ENCODE measurements at places on chromosomes 6 and 20. TPM values are rescaled to one million over a fixed set of nuclear protein-coding genes. Genes with fewer than 3 reads are reported as not detected.

DNA sequence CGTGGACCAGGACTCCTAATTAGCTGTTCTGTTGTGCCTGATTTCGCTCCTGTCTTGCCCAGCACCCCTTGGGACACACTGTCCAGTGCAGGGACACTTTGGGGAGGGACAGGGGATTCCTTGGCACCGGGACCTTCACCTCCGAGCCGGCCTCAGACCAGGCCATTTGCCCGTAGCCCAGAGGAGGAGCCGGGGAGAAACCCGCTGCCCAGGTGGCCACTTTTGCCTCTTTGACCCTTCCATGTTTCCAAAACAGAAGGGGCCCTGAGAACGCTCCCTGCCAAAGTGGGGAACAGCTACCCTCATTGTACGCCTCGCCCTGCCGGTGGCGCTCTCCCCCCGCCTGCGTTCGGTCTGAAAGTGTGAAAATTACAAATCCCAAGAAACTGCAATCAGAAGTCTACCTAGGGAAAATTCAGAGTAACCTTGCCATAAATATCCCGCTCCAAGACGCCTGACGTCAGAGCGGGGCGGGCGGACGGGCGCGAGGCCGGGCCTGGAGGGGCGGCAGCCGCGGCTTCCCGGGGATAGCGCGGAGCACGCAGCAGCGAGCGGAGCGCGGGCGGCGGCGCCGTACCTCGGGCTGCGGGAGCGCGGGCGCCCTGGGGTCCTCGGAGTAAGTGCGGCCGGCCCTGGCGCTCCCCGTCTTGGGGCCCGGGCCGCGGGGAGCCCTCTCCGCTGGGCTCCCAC lies at the start of gene DAAM2:
Gene DAAM2, plus strand, starts transcription at position 527 of the 690 bp plus-strand sequence. CDS start 63,927 bp downstream, outside the sequence.
- peaks cover 25% of the 10 kb centered on the region for H3K27me3 ChIP-seq
- peak; percentile 70 for DNase-seq

- no peaks in the 10 kb centered on the region for H3K27me3 ChIP-seq
- no peak for DNase-seq
- H3K4me1 ChIP-seq: no peaks in the 10 kb centered on the region
- no peak overlapping the region for H3K27ac ChIP-seq
- no peaks in the 10 kb centered on the region for H3K36me3 ChIP-seq
Measured at GRCh38 chr20:62337558-62338293, 29.4 kb downstream of the LAMA5 start.

- no peaks in the 10 kb centered on the region for H3K27me3 ChIP-seq
- peaks cover 8% of the 10 kb centered on the region for H3K4me1 ChIP-seq
- H3K27ac ChIP-seq: no peak overlapping the region
- no peak overlapping the region for H3K4me3 ChIP-seq
- no peak for DNase-seq
Measured at GRCh38 chr6:144326393-144326792, 41.3 kb downstream of the UTRN start.

Gene ZC2HC1B
- not detected for total RNA-seq

DNA sequence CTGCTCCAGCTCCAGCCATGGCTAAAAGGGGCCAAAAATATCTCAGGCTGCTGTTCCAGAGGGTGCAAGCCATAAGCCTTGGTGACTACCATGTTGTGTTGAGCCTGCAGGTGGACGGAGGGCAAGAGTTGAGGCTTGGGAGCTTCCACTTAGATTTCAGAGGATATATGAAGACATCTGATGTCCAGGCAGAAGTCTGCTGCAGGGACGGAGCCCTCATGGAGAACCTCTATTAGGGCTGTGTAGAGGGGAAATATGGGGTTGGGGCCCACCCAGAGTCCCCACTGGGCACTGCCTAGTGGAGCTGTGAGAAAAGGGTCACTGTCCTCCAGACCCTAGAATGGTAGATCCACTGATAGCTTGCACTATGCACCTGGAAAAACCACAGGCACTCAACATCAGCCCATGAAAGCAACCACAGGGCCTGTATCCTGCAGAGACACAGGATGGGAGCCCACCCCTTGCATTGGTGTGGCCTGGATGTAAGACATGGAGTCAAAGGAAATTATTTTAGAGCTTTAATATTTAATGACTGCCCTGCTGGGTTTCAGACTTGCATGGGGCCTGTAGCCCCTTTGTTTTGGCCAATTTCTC lies 70.5 kb downstream of the NINL start:
- H3K27ac ChIP-seq: no peak overlapping the region
- no peaks in the 10 kb centered on the region for H3K4me1 ChIP-seq
- H3K36me3 ChIP-seq: peaks cover 3% of the 10 kb centered on the region
- H3K27me3 ChIP-seq: no peaks in the 10 kb centered on the region
- H3K4me3 ChIP-seq: no peak overlapping the region
- no peak for DNase-seq

DNA sequence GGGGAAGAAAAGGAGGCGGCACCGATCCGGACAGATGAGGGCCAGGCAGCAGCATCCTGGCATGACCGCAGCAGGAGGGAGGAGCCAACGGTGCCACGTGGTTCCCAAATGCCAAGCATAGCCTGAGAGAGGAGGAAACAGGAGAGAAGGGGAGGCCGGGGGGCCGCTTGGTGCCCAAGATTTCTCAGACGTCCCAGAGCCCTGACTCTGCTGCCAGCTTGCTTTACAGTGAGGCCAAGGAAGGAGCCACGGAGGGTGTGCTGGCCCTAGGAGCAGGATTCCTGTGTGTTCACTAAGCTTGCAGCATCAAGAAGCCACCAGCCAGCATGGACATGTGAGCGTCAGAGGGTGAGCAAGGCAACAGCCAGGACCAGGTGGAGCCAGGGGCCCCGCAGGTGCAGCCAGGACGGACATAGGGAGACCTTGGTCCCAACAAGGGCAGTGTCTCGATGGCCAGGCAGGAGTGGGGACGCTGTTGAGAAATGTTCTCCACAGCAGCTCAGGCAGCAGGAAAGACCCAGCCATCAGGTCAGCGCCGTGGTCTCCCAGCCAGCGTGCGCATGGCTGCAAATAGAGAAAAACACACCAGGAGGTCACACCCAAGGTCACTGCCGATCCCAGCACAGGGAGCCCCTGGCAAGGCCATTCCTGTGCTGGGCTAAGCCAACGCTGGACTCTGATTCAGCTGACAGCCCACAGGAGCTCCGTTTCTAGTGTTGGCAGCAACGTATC lies 143.7 kb downstream of the DLL1 start:
- H3K27me3 ChIP-seq: no peaks in the 10 kb centered on the region
- no peak overlapping the region for H3K4me3 ChIP-seq
- H3K4me1 ChIP-seq: peaks cover 24% of the 10 kb centered on the region
- DNase-seq: no peak
- no peak overlapping the region for H3K27ac ChIP-seq

Gene TPD52L1
- total RNA-seq: 2.7 TPM

DNA sequence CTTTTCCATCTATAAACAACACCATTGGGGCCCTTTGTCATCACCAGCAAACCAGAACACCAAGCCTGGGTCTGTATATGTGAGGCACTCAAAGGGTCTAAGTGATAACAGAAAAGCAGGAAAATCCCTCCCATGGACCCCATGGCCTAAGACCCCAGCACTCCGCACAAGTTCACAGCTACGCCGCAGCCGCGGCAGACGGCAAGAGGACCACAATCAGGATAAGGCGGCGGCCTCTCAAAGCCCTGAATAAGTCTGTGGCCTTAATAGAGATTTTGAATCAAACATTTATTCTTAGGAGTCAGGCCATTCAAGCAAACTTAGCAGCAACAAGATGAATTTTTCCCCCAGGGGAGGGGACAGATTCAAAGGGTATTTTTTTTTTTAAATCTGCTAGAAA lies 2.9 kb downstream of the ZBTB46 start:
- no peak overlapping the region for H3K4me3 ChIP-seq
- no peak for DNase-seq
- no peaks in the 10 kb centered on the region for H3K36me3 ChIP-seq
- H3K27ac ChIP-seq: no peak overlapping the region

DNA sequence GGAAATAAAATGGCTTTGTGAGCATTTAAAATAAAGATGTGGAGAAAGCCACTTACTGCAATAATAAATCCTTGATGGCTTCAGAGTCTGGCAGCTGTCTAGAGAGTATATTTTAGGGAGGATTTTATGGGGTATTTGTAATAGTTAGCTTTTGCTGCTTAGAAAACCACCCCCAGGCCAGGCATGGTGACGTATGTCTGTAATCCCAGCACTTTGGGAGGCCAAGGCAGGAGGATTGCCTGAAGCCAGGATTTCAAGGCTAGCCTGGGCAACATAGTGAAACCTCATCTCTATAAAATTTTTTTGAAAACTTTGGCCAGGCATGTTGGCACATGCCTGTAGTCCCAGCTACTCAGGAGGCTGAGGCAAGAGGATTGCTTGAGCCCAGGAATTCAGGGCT lies 63.8 kb downstream of the ISM1 start:
- H3K4me3 ChIP-seq: no peak overlapping the region
- H3K4me1 ChIP-seq: no peaks in the 10 kb centered on the region
- DNase-seq: no peak
- no peaks in the 10 kb centered on the region for H3K36me3 ChIP-seq

Gene MYB
- total RNA-seq: 3.3 TPM

GRCh38 chr6:156423829-156424228 lies 353.3 kb upstream of the ARID1B start:
- DNase-seq: no peak
- H3K4me3 ChIP-seq: no peak overlapping the region
- H3K27me3 ChIP-seq: no peaks in the 10 kb centered on the region
- no peak overlapping the region for H3K27ac ChIP-seq
- no peaks in the 10 kb centered on the region for H3K4me1 ChIP-seq

Gene ZNF217
- 84.4 TPM for total RNA-seq

Gene CTSZ
- total RNA-seq: 52.5 TPM

GRCh38 chr20:57361517-57361916 lies 10.5 kb downstream of the RAE1 start:
- H3K27ac ChIP-seq: no peak overlapping the region
- no peaks in the 10 kb centered on the region for H3K4me1 ChIP-seq
- DNase-seq: no peak

- no peaks in the 10 kb centered on the region for H3K27me3 ChIP-seq
- H3K4me1 ChIP-seq: no peaks in the 10 kb centered on the region
- DNase-seq: no peak
- H3K27ac ChIP-seq: no peak overlapping the region
- no peaks in the 10 kb centered on the region for H3K36me3 ChIP-seq
Measured at GRCh38 chr6:6332811-6333244, 12.4 kb upstream of the F13A1 start.

DNA sequence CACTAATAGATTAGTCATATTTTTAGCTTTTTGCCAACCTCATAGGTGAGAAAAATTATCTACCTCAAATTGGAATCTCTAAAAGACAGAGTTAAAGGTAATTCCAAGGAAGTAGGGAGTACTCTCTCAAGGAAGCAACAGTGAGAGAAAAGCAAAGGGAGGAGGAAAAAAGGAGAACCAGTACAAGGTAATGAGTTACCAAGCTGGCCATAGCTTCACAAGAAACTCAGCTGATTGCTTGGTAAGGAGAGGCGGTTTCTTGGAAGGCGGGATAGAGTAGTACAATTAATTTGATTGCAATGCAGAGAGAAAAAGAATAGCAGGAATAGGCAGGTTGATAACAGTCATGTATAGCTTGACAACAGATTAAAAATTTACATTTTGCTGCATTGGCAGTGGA lies 137.6 kb downstream of the PHF3 start:
- H3K4me3 ChIP-seq: no peak overlapping the region
- no peaks in the 10 kb centered on the region for H3K4me1 ChIP-seq
- no peak for DNase-seq
- H3K27me3 ChIP-seq: no peaks in the 10 kb centered on the region

Gene OR12D3
- total RNA-seq: not detected

Gene NKX2-2
- total RNA-seq: not detected

DNA sequence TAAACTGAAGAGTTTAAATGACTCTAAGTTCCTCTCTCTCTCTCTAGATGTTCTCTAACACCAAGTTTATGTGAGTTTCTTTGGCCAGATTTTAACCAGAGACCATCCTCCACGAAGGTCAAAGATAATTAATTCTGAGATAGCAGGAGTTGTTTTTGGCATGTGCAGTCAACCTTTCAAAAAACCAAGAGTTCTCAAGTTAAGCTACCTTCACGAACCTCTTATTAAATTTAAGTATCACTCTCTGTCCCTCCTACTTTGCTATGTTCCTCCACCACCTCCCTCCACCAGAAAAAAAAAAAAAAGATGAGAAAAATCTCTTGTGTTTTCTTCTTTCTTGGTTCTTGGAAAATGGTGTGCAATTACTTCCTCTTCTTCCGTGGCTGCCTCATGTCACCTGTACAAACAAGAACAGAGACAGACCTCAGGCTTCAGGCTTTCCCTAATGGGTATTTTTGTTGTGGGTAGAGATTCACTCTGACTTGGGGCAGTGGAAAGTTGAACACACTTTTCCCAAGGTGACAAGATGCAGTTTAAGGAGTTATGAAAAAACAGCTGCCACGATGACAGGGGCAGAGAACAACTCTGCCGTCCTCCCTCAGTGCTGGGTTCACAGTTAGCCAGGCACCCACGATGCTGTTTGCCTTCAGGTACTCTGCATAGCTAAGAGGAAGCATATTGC lies 64.3 kb downstream of the ADTRP start:
- H3K27me3 ChIP-seq: no peaks in the 10 kb centered on the region
- peaks cover 12% of the 10 kb centered on the region for H3K4me1 ChIP-seq
- DNase-seq: no peak

- no peak overlapping the region for H3K4me3 ChIP-seq
- peaks cover 12% of the 10 kb centered on the region for H3K27me3 ChIP-seq
- H3K4me1 ChIP-seq: no peaks in the 10 kb centered on the region
Measured at GRCh38 chr6:33079580-33079979, 3.8 kb downstream of the HLA-DPB1 start.
